ENCODE measurements at places on chromosomes 6 and 20.

GRCh38 chr6:81859884-81860283, 107.4 kb upstream of the TENT5A start:
- DNase-seq, result no peak

GRCh38 chr6:5087389-5087788, 2.2 kb downstream of the PPP1R3G start:
- no peak for DNase-seq

- no peak for DNase-seq
These were observed 360.3 kb downstream of the BTBD9 start for GRCh38 chr6:38279423-38279822.

DNA sequence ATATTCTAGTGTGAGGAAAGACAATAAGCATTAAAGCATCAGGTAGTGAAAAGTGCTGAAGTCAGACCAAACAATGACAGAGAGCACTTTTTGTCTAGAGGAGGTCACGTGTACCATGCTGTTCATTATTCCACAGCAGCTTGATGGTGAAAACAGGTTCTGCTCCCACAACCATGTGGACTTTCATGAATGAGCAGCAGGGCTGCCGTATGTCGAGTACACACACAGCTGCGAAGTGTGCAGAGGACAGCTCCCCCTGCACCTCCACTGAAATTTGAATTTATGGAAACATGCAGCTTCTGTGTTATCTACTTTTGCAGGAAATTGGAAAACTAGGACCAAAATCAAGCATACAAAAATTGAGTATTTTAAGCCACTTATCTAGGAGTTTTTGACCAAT, 85.3 kb downstream of the MAP7 start:
- no peak for DNase-seq

DNA sequence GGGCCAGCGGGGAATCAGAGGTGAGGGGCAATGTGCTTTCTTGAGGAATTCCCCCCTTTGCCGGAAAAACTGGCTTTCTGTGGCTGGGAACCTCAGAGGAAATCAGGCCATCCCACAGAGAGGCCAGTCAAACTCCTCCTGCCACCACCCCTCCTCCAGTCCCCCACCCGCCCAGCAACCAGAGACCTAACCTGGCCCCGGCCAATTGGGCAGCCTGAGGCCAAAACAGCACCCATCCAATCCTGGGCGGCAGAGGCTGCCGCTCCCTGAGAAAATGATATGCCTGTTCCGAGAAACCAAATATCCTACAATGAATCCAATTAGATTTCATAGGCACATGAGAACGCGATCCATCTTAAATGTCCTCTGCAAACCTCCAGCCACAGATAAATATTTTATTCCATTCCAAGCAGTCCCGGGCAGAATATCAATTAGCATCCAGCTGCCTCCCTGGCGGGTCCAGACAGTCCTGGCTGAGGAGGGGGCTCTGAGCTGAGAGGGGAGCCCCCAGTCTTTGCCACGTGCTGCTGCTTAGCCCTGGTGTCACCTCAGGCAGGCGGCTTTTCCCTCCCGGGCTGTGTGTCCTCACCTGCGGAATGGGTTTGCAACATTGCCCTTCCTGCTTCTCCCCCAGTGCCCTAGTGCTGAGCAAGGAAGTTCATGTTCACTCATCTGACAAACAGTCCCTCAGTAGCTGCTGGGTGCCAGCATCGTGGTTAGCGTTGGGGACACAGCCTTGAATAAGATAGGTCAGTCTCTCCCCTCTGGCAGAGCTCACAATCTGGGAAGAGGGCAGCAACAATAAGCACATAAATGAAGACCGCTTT, 95.0 kb downstream of the DLGAP4 start:
- DNase-seq, result no peak

DNA sequence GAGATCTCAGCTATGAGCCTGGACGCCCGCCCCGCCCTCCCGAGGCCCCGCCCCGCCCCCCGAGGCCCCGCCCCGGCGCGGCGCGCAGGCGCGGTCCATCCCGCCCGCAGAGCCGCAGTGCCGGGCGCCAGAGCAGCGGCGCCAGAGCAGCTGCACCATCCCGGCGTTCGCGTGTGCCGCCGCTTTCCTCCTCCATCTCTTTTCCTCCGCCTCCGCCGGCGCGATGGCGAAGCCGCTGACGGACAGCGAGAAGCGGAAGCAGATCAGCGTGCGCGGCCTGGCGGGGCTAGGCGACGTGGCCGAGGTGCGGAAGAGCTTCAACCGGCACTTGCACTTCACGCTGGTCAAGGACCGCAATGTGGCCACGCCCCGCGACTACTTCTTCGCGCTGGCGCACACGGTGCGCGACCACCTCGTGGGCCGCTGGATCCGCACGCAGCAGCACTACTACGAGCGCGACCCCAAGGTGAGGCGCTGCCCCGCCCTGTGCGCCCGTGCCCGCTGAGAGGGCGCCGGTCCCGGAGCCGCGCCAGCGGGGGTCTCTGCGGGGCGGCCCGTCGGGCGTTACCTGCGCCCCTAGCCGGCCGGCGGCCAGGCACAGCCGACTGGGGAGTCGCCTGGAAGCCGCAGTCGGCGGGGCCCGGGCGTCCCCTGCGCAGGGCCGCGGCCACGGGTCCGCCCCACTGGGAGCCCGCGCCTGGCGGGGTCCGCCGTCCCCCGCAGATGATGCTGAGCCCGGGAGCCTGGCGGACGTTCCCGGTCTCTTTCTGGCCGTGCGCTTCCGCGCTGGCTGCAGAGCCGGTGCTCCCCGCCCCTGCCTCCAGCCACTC, at the start of gene PYGB:
PYGB (plus strand) TSS at position 130 of the 830 bp plus-strand sequence; CDS start at position 224, 94 bp downstream.
- no peak for DNase-seq

DNA sequence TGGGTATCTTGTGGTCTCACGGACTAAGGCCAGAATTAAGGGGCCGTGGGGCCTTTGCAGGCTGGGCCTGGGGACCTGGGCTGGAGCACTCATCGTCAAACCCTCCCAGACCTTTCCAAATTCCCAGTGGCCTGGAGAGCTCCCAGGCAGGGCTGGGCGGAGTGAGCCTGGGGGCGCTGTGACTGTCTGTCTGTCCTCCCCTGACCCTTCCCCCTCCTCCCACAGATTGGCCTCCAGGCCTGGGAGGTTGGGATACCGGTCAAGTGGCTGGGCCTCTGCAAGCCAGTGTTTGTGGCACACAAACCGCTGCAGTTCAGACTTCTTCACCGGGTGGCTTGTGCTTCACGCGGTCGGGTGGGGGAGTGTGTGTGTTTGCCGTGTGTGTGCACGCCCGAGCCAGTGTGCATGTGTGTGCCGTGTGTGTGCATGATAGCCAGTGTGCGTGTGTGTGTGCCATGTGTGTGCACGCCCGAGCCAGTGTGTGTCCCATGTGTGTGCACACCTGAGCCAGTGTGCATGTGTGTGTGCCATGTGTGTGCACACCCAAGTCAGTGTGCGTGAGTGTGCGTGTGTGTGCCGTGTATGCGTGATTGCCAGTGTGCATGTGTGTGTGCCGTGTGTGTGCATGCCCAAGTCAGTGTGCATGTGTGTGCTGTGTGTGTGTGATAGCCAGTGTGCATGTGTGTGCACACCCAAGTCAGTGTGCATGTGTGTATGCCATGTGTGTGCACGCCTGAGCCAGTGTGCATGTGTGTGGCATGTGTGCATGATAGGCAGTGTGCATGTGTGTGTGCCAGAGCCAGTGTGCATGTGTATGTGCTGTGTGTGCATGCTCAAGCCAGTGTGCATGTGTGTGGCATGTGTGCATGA, 6.3 kb downstream of the RBBP8NL start:
- no peak for DNase-seq

GRCh38 chr20:9514461-9515213, at the start of gene LAMP5:
Gene LAMP5 (plus strand): TSS chr20:9514590. CDS start chr20:9514853, 263 bp downstream.
- no peak for DNase-seq

DNA sequence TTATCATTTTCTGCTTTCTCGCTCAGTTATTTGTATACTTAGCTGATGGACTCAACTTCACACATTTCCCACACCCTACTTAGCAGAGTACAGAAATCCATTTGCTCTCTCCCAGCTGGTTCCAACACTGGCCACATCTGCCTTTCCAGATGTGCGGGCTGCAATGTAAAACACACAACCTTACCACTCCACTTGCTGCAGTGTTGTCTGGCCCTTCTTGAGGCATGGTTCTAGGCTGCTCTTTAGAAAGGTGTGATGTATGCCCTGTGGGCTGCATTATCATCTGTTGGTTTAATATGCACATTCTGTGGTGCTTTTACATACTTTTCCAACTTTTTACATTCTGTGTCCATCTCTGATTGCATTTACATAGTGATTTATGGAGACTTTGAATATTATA, 56.5 kb downstream of the TRAF3IP2 start:
- no peak for DNase-seq

GRCh38 chr20:60424267-60424902, 466.2 kb downstream of the CDH26 start:
- DNase-seq, result no peak

DNA sequence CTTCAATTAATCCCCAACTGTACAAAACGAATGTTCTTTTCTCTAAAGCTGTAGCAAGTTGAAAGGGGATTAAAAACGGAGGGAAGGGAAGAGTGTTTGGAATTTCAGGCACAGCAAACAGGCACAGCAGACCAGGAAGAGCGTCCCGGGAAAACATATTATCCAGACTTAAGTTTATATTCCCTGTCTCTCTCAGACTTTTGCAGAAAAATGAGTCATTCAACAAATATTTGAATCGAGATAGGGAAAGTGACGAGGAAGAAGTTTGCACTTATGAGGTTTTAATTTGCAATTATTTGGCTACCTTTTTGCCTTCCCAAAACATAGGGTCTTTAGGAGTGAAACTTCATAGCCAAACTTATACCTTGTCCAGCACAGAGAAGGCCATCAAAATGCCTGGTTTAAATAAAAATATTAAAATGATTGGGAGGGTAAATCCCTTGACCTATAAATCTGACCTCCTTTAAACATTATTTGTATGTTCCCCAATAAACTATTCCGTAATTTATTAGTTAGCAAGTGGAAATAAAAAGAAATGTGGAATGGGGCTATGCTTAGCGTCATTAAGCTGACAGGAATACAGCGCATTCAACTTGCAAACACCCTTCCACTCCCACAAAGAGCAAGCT, 16.0 kb downstream of the HFE start:
- no peak for DNase-seq

- DNase-seq, result no peak
These were observed 146.9 kb upstream of the SGK1 start for GRCh38 chr6:134464690-134465411.

DNA sequence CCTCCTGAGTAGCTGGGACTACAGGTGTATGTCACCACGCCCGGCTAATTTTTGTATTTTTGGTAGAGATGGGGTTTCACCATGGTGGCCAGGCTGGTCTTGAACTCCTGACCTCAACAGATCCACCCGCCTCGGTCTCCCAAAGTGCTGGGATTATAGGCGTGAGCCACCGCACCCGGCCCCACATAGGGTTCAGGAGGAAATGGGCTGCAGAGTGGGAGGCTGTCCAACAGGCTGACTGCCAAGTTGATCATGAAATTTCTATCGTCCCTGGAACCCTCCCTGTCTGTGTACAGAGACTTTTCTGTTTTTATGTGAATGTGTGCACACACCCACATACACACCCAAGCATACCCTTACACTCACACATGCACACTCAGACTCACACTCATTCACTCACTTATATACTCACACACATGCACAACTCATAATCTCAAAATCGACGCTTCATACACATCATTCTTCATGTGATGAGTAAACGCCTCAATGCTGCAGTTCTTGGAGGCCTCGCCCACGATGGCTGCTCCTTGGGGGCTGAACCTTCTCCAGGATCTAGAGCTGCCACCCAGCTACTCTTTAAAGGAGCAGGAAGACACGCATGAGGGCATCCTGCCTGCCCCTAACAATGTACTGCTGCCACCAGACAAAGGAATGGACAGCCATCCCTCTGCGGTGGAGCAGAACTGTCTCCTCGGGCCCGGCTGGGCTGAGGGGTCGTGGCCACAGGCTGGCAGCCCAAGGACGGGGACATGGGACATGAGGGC, 35.6 kb downstream of the SUN5 start:
- DNase-seq, result no peak

- no peak for DNase-seq
These were observed 10.4 kb downstream of the CD40 start for GRCh38 chr20:46128310-46129151.

All from cortex of kidney (tissue), 1 donor.